ENCODE measurements at places on chromosomes 7 and 10. TPM values are rescaled to one million over a fixed set of nuclear protein-coding genes. Genes with fewer than 3 reads are reported as not detected.

SDK1 gene
- 0.40 TPM for total RNA-seq

BHLHA15 gene
- 0.71 TPM for total RNA-seq

GJD4 gene
- 0.08 TPM for total RNA-seq

MPLKIP gene
- 36.2 TPM for total RNA-seq
